ENCODE measurements at places on chromosomes 1 and 21.

GRCh38 chr1:161227196-161227871, 1.5 kb downstream of the TOMM40L start:
- peak; percentile 77 for DNase-seq

DNA sequence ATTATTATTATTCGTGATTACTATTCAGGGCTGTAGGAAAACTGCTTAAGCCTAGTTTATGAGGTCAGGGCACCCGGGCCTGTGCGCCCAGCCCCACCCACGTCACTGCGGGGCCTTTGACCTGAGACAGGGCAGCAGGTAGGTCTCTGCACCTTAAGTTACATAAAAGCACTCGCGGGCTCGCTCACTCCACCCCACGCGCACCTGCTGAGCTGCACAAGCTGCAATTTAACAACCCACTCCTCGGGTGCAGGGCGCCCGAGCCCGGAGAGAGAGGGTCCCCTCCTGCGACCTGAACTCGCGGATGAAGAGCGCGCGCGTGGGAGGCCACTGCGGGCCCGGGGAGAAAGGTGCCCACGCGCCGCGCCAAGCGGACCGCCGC, 477 bp downstream of the ICMT start:
- no peak for DNase-seq

GRCh38 chr1:81664341-81664740, 136.4 kb upstream of the ADGRL2 start:
- DNase-seq: no peak

DNA sequence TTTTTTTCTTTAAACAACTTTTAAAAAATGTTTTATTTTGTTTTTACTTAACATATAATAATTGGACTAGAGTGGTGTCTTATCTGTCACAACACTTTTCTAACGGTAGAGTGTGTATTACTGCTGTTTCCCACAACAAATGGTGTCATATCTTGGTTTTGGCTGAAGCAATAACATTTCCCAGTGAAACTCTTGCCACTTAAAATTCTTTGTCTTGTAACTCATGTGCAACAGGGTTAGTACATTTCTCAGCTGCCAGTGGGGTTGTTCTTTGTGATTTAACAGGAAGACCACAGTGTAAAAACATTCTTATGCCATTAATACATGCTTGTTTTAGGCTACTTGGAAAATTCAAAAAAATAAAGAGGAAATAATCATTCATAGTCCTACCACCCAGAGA, 43.5 kb downstream of the ALPL start:
- DNase-seq: no peak

- DNase-seq: no peak
These were observed 1.1 kb upstream of the PKP1 start for GRCh38 chr1:201282216-201282615.

GRCh38 chr1:161119092-161119903, 1.4 kb downstream of the NIT1 start:
- no peak for DNase-seq

GRCh38 chr1:32924881-32925344, 23.7 kb upstream of the TMEM54 start:
- DNase-seq: no peak

DNA sequence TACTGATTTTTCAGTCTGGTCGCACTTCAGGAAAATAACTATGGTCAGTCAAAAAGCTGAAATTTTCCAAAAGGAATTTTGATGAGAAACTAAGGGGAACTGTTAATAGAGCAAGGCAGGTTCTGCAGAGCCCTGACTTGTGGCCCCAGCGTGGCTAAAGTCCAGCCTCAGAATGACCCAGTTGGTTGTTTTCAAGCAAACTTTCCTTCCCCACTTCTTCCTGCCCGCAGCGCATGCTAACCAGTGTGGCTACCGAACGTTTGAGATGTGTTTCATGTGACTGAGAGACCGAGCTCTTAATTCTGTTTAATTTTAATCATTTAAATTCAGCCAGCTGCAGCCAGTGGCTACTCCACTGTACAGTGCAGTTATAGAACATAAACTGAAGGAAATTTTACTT, 6.2 kb upstream of the IL10RB start:
- no peak for DNase-seq

DNA sequence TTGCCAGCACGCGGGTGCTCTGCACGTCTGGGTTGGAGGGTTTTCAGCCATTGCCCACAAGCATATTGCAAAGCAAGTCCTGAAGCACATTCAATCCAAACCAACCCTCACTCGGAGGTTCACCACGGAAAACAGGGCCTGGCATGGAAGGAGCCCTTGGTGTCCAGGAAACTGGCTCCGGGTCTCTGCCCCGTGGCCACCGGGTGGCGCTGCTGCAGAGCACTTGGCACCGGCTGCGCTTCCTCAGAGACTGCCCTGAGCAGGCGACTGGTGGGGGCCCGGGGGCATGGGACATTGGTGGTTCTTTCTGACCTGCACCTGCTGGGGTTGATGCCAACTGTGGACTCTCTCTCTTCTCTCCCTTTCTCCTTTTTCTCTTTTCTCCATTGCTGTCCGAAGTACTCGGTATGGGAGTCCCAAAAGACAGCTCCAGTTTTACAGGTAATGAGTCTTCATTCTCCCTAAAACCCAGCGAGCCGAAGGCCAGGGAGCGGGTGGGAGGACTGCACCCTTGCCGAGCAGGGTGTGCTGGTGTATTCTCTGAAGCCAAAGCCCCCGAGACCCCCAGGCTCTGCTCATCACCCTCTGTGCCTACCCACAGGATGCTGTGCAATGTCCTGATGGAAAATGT, 4.1 kb upstream of the KCNAB2 start:
- DNase-seq: no peak

- no peak for DNase-seq
These were observed 51.9 kb upstream of the PRRC2C start for GRCh38 chr1:171433451-171433850.

DNA sequence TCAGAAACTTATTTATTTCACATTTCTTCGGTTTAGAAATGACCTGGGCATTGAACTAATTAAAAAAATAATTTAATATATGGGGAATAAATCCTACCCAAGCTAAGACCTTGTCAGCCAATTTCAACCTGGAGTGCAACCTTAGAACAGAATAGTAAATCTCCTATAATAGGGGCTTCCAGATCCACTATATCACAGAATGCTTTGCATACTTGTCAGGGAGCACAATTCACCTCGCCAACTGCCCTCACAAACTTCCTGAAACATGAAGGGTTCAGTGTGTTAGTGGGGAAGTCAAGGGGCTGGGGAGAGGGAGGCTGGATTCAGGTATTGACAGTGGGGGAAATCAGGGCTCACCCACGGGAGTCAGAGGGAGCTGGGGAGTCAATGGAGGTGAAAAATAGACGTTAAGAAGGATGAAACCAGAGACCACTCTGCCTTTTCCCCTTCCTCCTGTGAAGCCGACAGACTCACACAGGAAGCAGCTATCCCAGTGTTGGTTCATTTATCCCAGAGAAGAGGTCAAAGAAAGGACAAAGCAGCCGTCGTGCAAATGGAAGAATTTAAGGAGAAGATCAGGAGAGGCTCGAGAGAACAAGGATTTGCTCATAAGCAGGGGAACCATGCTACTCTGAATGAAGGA, 453.3 kb downstream of the NUF2 start:
- DNase-seq: no peak

GRCh38 chr1:94595658-94596057, 54.1 kb upstream of the F3 start:
- no peak for DNase-seq

GRCh38 chr1:23978805-23979204, 1.3 kb downstream of the SRSF10 start:
- no peak for DNase-seq

DNA sequence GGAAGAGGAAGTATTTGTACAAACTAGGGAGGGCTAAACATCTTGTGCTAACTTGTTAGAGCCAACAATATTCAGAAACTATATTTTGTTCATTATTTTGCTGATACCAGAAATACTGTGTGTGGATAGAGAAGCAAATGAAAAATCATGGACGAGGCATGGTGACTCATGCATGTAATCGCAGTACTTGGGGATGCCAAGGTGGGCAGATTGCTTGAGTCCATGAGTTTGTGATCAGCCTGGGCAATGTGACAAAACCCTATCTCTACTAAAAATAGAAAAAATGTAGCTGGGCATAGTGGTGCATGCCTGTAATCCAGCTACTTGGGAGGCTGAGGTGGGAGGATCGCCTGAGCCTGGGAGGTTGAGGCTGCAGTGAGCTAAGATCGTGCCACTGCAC, 13.4 kb downstream of the LRRC41 start:
- DNase-seq: no peak

GRCh38 chr1:53334781-53335180, 6.9 kb upstream of the LRP8 start:
- DNase-seq: no peak

DNA sequence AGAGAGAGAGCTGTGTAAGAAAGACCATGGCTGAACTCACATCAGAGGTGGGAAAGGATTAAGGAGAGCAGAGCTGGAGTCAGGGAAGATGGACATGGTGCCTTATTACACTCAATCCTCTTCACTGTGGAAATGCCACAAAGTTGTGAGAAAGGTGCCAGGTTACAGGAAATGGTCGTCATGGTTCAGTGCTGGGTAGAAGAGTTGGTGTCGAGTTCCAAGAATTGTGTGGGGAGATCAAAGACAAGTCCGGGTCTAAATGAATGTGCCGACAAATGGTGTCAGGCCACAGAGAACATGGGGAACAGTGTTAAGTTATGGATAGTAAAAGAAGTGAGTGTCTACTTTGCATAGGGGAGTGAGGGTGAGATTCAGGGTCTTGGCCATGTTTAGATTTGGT, 40.9 kb downstream of the LAMC2 start:
- DNase-seq: no peak

GRCh38 chr1:223298701-223299100, 65.3 kb downstream of the SUSD4 start:
- no peak for DNase-seq

- DNase-seq: no peak
These were observed at the start of gene MR1 for GRCh38 chr1:181033799-181034451. TSS of gene MR1 (plus strand) at chr1:181033983. CDS start at chr1:181034008, 25 bp downstream.

DNA sequence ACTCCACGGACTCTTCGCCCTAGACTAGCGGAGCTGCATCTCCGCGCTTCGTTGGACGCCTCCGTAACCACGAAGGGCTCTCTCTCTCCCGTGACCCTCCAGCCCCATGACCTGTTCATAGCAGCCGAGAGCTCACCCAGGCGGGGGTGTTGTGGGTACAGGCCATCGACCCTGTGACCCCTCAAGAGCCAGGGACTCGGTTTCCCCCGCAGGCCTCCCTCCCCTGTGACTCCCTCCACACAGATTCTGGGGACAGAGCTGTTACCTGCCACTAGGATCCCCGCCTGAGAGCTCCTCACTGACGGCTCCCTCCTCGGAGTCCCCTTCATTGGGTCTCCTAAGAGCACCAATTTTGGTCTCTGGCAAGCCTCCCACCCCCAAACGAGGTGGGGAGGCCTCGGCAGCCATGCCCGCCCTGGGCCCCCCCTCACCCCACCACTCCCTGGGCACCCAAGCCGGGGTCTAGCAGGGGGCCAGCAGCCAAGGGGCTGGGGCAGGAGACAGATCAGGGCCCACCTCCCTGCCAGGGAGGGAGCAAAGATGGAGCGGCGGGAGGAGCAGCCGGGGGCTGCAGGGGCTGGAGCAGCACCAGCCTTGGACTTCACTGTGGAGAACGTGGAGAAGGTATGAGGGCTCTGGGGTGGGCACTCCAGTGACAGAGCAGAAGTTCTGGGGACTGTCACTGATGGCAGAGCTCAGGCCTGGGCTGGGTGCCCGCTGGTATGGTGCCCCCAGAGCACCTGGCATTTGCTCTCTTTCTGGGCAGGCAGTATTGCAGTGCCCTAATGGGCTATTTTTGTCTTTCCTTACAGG, 517 bp downstream of the IPO13 start:
- no peak for DNase-seq

DNA sequence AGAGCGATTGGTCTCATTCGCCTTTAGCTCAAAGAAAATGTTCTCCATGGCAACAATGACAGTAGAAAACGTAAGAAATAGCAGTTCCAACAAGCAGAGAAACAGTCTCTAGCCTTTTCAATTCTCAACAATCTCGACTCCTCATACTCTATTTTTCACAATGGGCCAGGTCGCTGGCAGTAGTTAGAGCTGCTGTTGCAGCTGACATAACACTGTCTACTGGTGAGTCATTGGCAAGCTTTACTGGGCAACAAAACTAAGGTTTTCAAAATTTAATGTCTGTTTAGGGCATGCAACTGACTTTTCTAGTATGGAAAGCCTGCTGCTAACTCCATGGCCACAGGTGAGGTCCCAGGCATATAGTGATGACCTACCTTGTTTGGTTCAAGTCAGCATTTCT, 221.1 kb upstream of the KAZN start:
- no peak for DNase-seq

GRCh38 chr1:153577624-153578051, 12.0 kb upstream of the S100A2 start:
- no peak for DNase-seq

- DNase-seq: no peak
These were observed 89.0 kb upstream of the BCAR3 start for GRCh38 chr1:93770640-93771039.

DNA sequence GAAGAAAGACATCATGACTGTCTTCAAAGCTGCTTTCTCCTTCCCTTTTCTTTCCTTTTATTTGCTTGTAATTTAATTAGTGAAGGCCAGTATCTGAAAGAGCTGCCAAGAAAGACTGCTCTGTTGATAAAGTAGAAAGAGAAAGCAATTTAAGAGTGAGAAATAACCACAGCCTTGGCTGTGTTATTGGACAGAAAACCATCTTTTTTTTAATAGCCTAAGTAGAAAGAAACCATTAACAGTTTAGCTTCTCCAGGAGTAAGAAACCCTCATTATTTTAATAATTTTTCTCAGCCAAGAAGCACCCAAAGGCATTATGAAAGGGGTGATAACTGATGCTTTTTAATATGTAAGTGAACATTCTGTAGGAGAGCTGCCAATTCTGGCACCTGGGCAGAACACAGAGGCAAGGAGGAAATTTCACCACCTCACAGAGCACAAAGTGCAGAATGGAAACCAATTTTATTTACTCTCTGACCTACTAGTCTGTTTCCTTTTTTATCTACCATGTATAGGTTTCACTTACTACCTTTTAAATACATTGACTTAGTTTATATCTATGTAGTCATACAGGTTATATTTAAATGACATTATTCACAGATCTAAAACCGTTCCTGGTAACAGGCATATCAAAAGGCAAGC, 703.2 kb downstream of the MRPL39 start:
- no peak for DNase-seq

- no peak for DNase-seq
These were observed at the start of gene SELENBP1 for GRCh38 chr1:151372058-151372934. TSS of gene SELENBP1 (minus strand) at chr1:151372705. CDS start at chr1:151372641, 64 bp downstream.
